ENCODE measurements at places on chromosomes 1 and 21.

DNA sequence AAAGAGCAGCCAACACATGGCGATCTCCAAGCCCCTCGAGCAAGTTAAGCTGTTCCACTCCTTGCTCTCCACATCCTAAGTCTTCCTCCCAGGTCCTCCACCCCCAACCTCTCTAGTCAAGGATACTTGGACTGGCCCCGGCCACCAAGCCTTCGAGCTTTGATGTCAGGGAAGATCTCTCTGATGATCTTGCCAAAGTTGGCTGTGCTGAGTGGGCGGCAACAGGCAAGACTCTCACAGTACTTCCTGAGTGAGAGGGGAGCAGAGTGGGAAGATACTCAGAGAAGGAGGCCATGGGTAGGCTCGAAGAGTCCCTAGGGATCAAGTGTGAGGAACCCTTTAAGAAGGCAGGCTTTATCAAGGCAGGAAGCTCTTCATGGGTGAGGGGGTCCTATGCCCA is 2.8 kb downstream of the RFX5 start:
- DNase-seq, result no peak

- DNase-seq, result no peak
Measured at GRCh38 chr1:89980605-89981004, 14.3 kb upstream of the ZNF326 start.

DNA sequence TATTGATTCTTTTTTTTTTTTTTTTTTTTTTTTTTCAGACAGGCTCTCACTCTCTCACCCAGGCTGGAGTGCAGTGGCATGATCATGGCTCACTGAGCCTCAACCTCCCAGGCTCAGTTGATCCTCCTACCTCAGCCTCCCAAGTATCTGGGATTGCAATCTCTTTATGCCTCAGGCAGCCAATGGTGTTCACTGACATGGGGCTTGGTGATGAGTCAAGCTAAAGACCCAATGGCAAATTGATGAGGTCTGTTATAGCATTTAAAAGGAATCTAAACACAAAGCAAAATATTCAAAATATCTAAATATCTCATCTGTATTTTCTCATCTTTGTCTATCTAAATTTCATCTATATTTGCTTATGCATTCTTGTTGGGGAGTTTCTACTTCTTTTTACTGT is 30.5 kb upstream of the CAMSAP2 start:
- no peak for DNase-seq

DNA sequence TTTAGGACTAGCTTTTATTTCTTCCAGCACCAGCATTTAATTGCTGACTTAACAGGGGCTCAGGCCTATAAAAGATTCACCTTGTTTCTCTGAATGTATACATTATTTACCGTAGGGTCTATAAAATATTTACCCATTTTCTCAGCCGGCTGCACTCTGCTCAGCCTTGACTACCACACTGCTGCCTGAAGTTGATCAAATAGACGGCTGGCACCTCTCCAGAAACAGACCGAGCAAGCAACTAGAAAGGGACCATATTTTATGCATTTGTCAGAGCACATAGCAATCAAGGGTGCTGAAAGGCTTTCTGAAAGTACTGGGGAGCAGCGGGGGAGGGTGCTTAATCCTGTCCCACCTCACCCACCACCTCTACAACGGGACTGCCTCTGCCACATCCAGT is 64.7 kb upstream of the FGGY start:
- no peak for DNase-seq

GRCh38 chr21:27320868-27321267 is 354.0 kb upstream of the ADAMTS5 start:
- DNase-seq, result no peak

DNA sequence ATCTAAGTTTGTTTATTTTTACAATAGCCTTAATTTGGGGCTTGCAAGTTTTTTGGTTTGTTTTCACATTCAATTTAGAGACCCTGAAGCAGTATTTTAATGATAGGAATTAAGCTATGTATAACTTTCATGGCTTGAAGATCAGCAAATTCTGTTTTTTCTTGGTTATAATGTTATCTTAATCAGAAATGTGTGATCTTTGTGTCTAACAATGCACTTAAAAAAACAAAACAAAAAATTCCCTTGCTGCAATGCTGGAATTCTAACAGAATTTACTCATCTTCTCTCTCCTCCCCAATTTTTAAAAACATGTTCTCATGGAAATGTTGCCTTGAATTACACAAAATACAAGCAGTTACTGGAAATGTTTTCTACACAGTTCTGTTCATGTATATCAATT is 113.1 kb downstream of the OLFML2B start:
- no peak for DNase-seq

Data from stimulated activated CD8-positive, alpha-beta memory T cell treated with anti-CD3 and anti-CD28 coated beads, Interleukin-2, amount 100 ng/mL, for 1 hour (primary cell).